Brain (organoid and tissue), 16 donors: ENCODE measurements at places on chromosomes 5 and 9.

GRCh38 chr5:78610163-78610583, 38.4 kb downstream of the LHFPL2 start:
- DNase-seq = no peak

DNA sequence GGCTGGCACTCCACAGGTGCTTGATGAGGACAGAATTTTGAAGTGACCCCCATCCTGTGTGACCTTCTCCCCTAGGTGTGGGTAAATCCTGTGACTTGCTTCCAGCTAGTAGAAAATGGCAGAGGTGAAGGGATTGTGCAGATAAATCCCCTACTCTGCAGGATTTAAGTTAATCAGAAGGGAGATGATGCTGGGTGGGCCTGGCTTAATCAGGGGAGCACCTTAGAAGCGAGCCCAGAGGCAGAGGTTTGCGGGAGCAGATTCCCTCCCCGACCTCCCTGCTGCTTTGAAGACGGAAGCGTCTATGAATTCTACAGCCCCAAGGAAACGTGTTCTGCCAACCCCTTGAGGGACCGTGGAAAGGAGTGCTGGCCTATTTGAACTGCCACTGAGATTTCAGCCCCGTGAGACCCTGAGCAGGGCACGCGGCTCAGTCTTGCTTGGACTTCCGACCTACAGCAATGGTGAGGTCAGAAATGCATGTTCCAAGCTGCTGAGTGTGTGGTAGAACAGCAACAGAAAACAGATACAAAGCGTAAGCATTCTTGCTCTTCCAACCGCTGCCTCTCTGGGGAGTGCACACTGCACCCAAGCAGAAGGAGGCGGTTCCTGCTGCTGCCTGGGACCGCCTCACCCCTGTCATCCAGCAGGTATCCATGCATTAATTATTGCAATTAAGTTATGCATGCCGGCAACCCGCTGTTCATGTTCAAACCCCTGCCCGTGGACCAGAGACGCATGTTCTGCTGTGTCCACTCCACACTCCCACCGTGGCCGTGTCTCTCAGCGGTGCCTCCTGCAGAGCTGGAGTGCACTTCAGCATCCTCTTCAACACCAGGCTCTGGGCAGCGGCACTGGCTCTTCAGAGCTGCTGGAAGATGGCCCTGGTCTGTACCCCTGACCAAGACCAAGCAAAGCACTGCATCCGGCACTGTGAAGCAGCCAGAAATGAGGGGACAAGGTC, 54.6 kb upstream of the RXRA start:
- no peak for DNase-seq

GRCh38 chr9:125774106-125774505, 26.9 kb downstream of the PBX3 start:
- no peak for DNase-seq

GRCh38 chr5:4271193-4271592, 675.6 kb downstream of the IRX1 start:
- no peak for DNase-seq

DNA sequence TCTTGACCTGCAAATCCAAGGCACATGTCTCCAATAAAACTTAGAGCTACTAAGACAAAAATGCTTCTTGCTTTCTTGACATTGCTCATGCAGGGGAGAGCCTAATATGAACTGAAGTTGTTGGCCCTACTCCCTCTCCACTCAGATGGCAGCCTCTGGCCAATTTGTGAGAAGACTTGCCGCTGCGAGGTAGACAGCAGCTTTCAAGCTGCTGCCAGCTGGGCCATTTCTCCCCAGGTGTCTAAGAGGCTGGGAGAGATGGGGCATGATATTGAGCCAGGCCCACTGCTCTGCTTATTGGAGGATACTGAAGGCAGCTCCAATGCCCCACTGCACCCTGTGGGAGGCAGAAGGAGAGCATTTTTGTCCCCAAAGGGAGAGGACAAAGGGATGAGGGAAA, 380.5 kb downstream of the RASEF start:
- no peak for DNase-seq

DNA sequence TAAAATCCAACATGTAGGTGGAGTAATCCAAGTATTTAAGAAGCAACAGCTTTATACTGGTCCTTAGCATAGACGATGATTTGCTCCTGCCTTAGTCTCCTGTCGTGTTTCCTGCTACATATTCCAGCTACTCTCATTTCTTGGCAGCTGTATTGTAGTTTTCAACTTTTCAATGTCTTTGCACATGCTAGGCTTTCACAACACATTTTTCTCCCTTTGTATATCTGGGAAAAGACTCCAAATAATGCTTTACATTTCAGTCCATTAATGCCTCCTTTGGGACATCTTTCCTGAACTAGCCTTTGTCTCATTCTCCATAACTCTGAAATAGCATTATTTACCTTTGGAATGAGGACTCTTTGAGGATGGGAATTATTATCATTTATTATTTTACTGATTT, 508.0 kb downstream of the PTPRD start:
- no peak for DNase-seq

DNA sequence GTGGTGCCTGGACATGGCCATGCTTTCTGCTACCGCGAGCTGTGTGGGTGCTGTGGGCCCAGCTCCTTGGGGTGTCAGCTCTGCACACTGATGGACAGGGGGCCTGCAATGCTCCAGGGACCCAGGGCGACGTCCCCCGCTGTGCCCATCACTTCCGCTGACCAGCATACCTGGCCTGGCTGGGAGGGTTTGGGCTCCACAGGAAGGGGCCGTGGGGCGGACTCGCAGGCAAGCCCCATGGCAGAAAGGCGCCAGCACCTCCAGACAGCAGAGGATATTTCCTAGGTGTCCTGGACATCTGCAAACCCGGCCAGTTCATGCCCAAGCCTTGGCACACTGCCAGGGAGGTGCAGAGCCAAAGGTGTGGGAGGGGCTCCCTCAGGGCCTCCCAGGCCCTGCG, 295.8 kb upstream of the IRX4 start:
- DNase-seq = no peak
